NK-92 treated with Interleukin-12 subunit alpha and Interleukin-12 subunit beta, amount 100 ng/mL, for 24 hours (cell line): ENCODE measurements at places on chromosomes 16 and 17.

GRCh38 chr16:29825145-29826044, 5.1 kb downstream of the MVP start:
- no peak for DNase-seq

GRCh38 chr17:70702683-70703255, 533.4 kb downstream of the KCNJ2 start:
- DNase-seq: no peak

GRCh38 chr17:17079761-17080160, 37.5 kb downstream of the MPRIP start:
- DNase-seq: no peak

DNA sequence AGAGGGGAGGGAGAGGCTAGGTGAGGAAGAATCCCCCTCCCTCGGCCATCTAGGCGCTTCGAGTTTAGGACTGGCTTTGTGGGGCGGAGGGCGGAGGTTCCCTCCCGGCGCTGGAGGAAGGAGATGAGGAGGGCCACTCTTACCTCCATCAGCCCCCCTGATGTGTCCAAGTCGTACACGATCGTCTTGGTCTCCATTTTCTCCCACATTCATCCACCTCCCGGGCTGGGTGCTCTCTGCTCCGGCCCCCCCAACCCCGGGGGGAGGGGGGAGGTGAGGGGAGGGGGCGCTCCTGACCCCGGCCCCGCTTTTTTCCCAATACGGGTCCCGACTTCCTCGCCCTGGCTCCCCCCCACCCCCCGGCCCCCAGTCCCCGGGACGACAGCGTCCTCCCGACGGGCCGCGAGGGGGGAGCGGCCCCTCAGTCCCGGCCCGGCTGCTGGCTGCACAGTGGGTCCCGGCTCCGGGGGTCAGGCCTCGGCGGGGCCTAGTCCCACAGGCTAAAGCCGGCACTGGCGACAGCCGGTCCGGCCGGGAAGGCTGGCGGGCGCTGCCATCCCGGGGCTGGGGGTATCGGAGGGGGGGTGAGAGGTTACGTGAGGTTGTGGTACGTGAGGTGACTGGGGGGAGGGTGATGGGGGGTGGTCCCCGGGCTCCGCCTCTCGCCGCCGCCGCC, 428 bp downstream of the PHF12 start:
- no peak for DNase-seq

DNA sequence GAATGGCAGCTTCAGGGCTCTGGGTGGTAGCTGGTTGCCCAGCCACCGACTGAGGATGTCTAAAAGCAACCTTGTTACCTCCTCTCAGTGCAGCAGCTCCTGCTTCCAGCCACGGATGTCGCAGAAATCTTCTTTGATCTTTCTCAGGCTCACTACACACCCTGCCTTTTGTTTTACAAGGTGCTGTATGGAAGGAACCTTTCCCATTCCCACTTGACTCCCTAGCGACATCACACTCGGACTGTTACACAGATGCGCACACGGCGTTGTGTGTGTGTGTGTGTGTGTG, 135.8 kb upstream of the CPHXL start:
- DNase-seq: no peak

GRCh38 chr17:69551212-69552010, 136.9 kb downstream of the MAP2K6 start:
- DNase-seq: no peak

DNA sequence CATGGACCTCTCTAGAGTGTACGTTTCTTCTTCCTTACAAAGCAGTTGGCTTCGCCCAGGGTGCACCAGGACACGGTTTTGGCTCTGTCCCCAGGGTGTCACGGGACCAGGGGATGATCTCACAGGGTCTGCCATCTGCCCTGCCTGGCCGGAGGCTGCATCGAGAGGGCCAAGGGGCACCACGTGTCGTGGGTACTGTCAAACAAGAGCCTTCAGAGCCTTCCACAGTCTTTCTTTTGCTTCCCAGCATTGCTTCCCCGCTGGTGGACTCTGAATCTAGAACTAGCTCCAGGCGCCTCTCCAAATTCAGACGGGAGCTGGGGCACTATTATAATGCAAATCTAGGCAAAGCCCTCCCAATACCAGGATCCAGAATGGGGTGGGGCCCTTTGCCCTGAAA, 47.9 kb downstream of the MAPT start:
- no peak for DNase-seq

DNA sequence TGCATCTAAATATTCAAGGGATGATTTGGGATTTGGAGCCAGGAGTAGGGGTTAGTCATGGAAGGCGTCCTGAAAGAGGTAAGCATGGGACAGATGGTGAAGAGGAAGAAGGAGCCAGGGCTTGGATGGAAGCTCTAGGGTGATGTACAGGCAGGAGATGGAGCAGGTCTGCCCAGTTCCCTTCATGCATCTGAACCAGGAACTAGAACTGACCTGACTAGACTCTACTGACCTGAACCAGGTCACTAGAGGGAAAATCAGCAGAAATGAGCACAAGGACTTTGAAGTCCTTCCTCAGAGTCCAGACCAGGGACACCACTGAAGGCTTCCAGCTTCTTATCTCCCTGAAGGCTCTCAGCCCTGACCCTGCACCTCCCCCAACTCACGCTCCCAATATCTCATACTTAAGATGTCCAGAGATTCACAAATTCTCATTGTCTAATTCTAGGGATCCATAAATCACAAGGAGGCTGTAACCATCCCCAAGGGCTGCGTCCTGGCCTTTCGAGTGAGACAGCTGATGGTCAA, 8.3 kb downstream of the GSDMA start:
- DNase-seq: no peak

- no peak for DNase-seq
Observed at GRCh38 chr16:84293406-84293805, 1.3 kb upstream of the WFDC1 start.

GRCh38 chr16:22805326-22805725, 8.6 kb upstream of the HS3ST2 start:
- DNase-seq: no peak

DNA sequence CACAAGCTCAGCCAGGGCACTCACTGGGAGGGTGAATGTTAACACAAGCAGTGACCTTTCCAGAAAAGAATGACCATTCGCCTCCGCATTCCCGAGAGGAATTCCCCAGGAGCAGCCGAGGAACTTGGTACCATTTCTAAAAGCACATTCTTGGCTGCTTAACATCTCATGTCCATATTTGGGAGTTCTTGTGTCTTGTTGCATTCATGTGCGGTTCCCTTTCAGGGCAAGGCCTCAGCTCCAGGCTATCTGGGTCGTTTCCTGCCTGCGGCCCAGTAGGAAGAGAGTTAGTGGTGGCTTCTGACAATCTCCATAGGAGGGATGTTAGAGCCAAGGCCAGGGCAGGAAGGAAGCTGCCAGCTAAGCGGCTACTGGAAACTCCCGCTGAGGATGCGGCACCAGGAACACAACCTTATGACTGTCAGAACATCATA, 27.8 kb upstream of the MEAK7 start:
- no peak for DNase-seq

DNA sequence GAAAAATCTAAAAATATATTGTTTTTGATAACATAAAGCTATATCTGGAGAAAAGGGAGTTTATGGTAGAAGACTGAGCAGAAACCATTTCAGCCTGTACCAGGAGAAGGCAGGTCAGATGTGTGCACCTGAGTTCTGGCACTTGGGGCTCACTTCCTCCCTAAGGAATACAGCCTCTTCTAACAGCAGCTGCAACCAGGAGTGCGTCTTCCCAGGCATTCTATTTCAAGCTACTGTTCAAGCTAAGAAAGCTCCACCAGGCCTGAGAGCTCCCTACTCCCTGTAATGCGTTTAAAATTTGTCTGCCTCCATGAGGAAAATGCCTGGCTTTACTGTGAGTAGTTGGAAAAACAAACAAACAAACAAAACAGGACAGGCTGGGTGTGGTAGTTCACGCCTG, 96.1 kb downstream of the ZNF778 start:
- DNase-seq: no peak

GRCh38 chr16:57251352-57251751, 6.3 kb downstream of the ARL2BP start:
- DNase-seq: no peak

- no peak for DNase-seq
Observed at GRCh38 chr16:51567911-51568310, 416.8 kb upstream of the SALL1 start.
